Fibroblast of lung (primary cell): ENCODE measurements at places on chromosomes 5 and 9.

- peak; percentile 66 for DNase-seq
Measured at GRCh38 chr5:156526081-156526925, 199.3 kb downstream of the SGCD start.

GRCh38 chr5:78819166-78819565, 165.9 kb downstream of the ARSB start:
- no peak for DNase-seq

DNA sequence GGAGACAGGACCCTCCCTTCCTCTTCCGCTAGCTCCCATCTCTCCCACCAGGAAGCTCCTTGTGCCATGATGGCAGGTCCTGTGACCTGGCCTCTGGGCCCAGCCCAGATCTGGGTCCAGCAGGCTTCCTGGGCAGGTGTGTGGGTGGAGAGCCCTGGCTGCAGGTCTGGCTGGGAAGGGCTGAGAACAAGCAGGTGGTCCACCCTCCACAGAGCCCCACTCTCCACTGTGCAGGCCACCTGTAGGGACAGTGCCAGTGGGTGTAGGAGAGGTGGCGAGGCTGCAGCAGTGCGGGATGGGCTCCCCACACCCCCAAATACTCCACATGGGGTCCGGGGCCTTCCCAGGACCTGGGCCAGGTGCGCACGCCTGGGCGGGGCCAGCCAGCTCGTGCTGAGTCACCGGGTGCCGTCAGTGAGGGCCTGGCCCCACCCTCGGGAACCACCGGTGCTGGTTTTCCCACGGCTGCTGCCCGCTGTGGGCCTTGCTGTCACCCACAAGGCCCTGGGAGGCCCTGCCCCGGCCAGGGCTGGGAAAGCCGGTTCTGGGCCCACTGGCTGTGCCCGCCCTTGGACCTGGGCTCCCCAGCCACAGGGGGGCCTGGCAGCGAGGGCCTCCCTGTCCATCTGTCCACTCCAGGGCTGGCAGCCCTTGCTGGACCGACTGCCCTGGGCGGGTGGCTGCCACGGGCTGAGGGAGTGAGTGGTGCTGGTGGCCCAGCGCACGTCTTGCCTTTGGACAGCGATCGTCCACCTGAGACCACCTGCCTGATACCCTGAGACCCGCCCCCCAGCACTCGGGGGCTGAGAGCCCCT, 9.3 kb upstream of the NRARP start:
- no peak for DNase-seq

DNA sequence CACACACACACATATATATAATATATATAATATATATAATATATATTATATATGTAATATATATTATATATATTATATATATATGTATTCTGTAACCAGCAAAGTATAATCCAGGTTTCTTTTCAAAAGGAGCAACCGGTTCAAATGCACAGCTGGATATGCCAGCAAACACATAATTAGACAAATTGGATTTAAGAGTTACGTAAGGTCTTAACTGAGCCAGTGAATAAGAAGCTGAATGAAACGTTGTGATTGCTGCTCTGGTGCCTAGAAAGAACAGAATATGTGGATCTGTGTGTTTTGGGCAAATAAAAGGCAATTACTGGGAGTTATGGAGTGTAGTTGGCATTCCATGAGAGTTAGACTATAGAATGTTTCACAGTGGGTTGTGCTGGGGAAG, 178.1 kb downstream of the SLF1 start:
- no peak for DNase-seq

GRCh38 chr5:67305913-67306710, 109.5 kb upstream of the CD180 start:
- DNase-seq, result peak; percentile 46

DNA sequence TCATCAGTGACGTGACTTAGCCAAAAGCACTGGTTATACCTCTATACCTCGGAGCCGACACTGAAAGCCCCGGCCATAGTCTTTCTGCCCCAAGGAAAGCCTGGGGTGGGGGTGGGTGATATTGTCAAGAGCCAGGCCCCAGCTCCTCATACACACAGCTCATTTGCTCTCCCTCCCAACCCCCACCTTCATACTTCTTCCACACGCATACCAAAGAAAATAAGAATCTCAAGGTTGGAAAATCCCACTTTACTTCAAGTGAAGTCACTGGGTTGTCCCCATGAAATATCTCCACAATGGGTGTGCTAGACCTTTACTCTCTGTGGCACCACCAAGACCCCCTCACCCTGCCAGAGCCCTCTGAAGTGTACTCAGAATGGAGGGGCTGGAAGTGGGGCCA, 27.1 kb upstream of the MGAT1 start:
- DNase-seq, result no peak

DNA sequence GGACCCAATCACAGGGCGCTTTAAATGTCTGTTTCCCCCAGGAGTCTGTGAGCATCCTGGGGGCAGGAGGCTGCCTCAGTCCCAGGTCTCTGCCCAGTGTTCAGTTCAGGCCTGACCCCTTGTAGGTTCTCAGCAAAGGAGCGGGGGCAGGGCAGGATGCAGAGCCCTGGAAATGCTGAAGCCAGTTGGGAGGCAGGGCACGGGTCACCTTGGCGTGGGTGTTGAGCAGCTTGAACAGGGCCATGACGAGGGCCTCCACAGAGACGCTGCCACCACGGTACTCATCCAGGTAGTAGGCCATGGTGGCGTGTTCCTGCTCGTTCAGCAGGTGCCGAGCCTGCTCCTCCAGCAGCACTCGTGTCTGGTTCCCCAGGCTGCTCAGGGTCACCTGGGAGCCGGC, 36.3 kb upstream of the AKNA start:
- DNase-seq, result no peak

DNA sequence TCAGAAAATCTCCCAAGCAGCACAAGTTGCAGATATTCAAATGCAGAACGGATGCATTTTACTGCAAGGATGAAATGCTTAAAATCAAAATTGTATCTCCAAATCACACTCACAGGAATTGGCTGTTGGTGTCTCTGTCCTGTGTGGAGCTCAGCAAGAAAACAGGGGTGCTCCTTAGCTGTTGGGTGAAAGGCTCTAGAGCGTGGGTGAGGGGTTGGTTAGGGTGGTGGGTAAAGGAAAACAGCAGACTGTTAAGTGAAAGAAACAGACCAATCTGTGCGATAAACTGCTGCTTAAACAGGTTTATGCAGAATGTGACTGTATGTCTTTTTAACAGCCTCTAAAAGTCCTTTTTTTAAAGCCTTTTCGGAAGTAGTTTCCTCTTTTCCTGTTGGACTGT, 19.8 kb downstream of the CDH6 start:
- no peak for DNase-seq

- no peak for DNase-seq
Measured at GRCh38 chr5:150309101-150309885, 6.6 kb upstream of the ARSI start.

GRCh38 chr9:129121483-129121882, 10.3 kb downstream of the PTPA start:
- no peak for DNase-seq

- no peak for DNase-seq
Measured at GRCh38 chr9:6822696-6823095, 64.9 kb downstream of the KDM4C start.

DNA sequence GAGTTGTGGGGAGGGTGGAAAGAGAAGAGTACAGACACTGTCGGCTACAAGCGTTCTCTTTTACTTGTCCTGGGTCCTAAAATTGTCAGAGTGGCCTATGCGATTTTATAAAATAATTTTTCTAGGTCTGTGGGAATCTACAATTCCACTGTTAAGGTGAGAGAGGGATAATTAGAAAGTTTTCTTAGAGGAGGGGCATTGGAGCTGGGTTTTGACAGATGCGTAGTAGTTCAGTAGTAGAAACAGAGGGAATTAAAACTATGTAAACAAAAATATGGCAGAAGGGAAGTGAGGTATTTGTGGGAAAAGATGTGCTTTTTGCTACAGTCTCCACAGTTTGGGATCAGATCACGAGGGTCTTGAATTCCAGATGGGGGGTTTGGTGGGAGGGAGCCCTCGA, 129.1 kb upstream of the SHB start:
- no peak for DNase-seq

- no peak for DNase-seq
Measured at GRCh38 chr5:58317009-58317408, 142.9 kb downstream of the PLK2 start.

- no peak for DNase-seq
Measured at GRCh38 chr9:5872511-5872910, 18.2 kb upstream of the MLANA start.

GRCh38 chr9:20353931-20354652, 268.2 kb downstream of the MLLT3 start:
- no peak for DNase-seq

- no peak for DNase-seq
Measured at GRCh38 chr5:57315941-57316340, 142.1 kb downstream of the GPBP1 start.

DNA sequence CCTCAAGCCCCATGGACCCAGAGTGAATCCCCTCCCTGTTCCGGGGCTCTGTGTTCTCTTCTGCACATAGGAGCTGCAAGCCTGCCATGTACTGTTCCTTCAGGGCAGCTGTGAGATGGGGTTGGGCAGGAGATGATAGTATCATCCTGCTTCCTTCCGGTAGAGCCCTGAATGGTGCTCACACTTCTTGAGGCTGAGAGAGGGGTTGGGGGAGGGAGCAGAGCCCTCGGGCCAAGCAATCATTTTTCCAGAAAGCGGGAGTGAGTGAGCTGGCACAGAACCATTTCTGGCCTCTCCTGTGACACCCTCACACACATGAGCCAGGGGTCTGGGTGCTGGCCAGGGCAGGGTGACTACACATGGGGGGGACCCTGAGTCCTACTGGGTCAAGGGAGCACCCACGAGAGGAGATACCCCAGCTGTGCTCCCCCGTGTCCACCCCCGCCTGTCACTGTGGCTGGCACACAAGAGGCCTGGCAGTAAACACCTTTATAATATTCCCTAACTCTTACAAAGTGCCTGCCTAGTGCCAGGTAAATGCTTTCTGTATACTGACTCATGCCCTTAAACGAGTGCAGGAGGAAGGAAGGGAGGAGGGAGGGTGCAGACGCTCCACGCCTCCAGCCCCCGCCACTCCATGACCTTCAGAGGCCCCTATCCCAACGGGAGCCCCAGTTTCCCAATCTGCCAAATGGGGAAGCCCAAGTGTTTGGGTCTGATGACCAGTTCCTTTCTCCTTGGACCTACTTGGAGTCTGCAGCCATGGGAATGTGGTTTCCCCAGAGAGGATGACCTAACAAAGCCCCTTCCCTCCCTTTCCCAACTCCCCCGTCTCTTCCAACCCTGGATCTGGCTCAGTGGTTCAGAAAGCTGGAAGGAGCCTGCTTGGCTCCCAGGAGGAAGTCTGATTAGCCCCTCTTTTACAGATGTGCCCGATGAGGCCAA, 15.5 kb downstream of the AKNA start:
- peak; percentile 39 for DNase-seq

DNA sequence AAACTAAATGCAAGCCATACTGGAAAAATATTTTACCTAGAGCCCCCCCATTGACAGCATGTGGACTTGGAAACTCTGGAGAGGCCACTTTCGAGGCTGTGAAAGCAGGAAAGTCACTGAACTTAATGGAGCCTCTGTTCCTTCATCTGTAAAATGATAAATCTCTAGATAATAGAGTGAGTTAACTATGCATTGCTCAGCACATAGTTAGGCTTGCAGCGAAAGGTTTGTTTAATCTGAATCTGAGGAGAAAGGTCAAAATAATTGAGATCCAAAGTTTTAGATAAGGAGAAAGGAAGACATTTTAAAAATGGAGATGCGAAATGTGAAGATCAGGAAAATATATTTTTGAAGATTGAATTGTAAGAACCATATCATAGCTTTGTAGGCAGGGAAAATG, 4.6 kb downstream of the PCSK5 start:
- no peak for DNase-seq

- DNase-seq, result no peak
Measured at GRCh38 chr9:127945338-127945737, 7.7 kb upstream of the DPM2 start.

GRCh38 chr9:96556701-96557461, 62.8 kb downstream of the CDC14B start:
- DNase-seq, result no peak

DNA sequence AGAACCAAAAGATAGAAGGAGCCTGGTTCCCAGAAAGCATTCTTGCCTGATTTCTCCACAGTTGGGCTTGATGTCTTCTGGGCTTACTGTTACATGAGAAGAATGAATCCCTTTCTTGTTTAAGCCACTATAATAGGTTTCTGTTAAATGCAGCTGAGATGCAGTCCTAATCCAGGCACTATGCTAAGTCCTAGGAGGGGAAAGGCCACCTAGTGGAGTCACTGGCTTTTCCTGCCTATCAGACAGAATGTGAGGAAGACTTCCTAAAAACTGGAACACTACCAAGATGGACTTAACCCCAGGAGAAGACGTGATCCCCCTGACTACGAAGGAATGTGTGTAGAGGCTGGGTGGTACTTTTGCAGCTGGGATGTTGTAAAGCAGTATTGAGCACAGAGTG, 34.3 kb upstream of the FSD1L start:
- DNase-seq, result peak; percentile 64

DNA sequence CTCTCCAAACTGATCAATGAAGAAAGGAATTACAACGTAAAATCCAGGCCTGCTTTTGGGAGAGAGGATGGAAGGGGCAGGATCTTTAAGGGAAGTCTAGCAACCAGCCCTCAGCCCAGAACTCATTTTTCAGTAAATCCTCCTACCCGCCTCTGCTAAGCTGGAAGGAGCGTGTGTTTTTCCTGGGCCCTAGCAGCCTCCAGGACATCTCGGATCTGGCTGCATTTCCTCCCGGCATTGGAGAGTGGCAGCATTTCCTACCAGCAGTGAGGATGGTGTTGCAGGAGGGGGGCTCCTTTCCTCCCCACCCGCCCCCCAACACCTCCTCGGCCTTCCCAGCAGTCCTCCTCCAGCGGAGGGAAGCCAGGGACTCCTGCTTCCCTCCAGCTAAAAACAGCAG, 54.5 kb downstream of the DCP2 start:
- DNase-seq, result no peak

DNA sequence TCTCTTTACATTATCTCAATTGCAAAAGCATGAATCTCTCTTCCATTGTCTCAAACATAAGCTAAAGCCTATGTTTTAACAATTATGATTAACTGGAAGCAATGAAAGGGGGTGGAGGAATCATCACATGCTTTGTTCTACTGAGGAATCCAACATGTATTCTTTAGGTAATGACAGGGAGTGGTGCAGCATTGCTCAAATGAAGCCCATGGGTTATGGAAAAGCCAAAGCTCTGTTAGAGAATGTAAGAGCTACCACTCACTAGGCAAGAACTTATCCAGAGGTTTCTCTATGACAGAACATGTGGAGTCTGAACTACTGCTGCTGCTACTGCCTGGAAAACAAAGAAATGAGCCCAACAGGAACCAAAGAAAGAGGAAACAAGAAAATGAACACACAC, 28.7 kb downstream of the KIF3A start:
- no peak for DNase-seq
